Transverse colon (tissue), 4 donors: ENCODE measurements at places on chromosomes 7 and 10. TPM values are rescaled to one million over a fixed set of nuclear protein-coding genes. Genes with fewer than 3 reads are reported as not detected.
A peak's percentile ranks its signal among the peaks of the same experiment; 100 is the strongest.

NEBL gene
- total RNA-seq: 6.0 TPM

MRPS33 gene
- total RNA-seq: 0.75 TPM

VIPR2 gene
- total RNA-seq: 3.2 TPM

GPR15LG gene
- 270 TPM for total RNA-seq

- DNase-seq: no peak
These were observed 21.6 kb downstream of the OGDHL start for GRCh38 chr10:49740346-49741107.

MICALL2 gene
- 113 TPM for total RNA-seq

- no peak for DNase-seq
These were observed 185.4 kb downstream of the DNAJB6 start for GRCh38 chr7:157522189-157522588.

DNA sequence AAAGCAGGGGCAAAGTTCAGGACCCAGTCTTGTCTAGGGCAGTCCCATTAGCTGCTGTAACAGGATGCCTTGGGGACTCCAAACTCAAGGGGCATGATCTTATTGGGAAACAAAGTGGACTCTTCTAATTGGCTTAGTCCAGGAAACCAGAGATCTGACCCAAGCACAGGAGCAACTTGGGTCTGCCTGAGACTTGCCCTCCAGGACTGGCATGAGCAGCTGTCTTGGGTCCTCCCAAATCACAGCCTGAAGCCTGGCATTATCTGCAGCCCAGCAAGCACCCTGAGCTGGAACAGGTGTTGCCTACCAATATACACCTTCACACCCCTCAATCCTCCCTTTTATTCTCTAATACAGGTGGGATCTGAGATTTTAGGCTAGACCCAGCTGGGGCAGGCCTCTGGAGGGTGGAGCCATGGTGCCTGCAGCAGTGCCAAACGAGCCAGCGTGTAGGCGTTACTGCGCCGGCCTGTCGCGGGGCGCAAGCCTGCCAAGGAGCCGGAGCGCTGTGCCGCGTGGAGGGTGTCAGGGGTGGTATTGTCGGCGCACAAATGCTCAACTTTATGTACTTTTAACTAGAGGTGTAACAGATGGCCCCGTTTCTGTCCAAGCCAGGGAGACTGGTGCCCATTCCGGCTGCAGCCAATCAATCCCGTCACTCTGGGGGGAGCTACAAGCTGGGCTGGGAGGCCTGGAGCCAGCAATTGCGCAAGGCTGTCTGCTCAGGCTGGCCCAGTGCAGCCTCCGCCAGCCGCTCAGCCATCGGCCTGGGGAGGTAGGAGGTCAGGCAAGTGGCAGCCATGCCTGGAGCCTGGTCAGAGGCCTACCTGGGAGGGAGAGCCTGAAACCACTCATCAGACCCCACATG lies 12.8 kb upstream of the LBX1 start:
- DNase-seq: no peak

COL28A1 gene
- 4.1 TPM for total RNA-seq

- no peak for DNase-seq
These were observed 171.9 kb upstream of the LRGUK start for GRCh38 chr7:133955208-133955607.

- DNase-seq: no peak
These were observed 392.3 kb downstream of the SUGCT start for GRCh38 chr7:40526951-40527715.

SLC39A12 gene
- not detected for total RNA-seq

GRCh38 chr7:21256310-21256877 lies 171.5 kb upstream of the SP4 start:
- no peak for DNase-seq

DNA sequence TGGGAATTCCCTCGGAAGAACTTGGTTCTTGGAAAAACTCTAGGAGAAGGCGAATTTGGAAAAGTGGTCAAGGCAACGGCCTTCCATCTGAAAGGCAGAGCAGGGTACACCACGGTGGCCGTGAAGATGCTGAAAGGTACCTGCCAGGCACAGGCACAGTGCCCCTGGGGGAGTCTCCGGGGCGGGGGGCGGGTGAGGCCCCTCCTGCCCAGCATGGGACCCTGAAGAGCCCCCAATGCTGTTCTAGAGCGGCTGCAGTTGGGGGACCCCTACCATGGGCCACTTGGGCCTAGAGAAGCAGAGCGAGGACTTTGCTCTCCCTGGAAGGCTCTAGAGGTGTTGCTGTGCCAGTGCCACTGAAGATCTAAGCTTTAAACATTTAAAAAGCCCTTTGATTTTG lies 21.6 kb upstream of the CSGALNACT2 start:
- no peak for DNase-seq

ZNF775 gene
- 8.9 TPM for total RNA-seq

GRCh38 chr10:117339578-117339977 lies 35.7 kb downstream of the PDZD8 start:
- no peak for DNase-seq

DNA sequence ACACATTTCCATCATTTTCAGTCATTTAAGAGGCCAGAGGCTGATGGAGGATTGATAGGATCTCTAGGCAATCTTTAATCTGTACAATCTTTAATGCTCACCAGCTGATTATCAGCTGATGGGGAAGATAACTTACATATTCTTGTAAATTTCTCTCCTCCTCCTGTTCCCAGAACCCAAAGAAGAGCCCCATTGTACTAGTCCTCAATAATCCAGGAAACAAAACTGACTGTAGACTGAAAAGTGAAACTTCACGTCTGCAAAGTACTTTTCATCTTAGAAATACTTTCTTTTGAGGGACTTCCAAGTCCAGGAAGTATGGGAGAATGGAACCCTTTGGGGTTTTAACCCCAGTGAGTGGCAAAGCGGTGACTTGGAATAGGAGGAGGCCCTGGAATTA lies 283.3 kb downstream of the FRMD4A start:
- no peak for DNase-seq

DNA sequence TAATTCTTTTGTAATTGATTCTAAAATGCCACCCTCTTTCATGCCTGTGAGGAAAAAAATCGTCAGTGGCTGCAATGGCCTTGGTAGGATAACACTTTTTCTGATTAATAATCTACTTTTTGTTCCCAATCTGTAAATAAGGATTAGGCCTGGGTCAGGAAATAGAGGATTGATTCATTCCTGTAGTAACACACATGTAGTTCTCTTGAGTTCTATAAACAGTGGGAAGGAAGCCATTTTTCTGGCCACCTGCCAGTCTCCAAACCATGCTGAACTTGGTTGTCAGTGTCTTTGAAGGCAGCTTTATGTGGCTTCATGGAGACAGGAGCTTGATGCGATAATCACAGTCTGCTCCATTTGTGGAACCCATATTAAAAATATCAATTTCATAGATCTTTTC lies 169.3 kb upstream of the NFE2L3 start:
- DNase-seq: no peak

DNA sequence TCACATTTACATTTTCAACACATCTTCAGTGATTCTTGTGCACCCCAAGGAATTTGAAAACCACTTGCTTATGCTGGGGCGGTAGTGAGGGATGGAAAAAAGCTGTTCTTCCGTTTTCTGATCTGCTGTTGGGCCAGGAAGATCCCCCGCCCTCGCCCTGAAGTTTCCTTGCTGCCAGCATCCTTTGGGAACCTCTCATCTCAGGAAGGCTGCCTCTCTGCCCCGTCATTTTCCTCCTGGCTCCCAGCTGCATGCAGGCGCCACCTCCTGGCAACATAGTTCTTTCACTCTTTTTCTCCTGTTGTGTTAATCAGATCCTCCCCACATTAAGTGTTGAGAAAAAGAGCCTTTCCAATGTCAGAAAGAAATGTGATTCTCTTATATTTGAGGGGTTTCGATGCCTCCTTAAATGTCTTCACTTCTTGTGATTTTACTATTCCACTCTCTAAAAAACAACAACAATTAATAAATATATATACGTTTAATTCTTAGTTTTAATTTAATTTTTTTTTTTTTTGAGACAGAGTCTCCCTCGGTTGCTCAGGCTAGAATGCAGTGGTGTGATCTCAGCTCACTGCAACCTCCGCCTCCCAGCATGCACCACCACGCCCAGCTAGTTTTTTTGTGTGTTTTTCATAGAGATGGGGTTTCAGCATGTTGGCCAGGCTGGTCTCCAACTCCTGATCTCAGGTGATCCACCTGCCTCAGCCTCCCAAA lies 122.9 kb downstream of the RALA start:
- DNase-seq: peak; percentile 78

GRCh38 chr7:144632724-144633123 lies 203.1 kb downstream of the TPK1 start:
- DNase-seq: no peak

DNA sequence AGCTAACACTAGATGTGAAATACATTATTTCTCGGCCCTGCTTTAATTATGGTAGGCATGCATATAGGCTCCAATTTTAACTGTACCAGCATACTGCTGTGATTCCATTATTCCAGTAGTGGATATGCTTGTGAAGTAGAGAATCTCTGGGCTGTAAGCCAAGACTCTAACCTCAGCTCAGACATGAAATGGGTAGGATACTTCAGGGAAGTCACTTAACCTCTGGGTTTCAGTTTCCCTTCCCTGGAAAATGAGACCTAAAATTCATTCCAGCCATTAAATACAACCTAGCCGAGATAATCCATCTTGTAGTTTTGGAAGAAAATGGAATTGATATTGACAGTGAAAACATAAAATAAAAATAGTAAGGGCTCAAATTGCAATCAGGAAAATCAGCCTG lies 59.6 kb upstream of the TRIL start:
- no peak for DNase-seq

BAMBI gene
- 3.7 TPM for total RNA-seq

DNA sequence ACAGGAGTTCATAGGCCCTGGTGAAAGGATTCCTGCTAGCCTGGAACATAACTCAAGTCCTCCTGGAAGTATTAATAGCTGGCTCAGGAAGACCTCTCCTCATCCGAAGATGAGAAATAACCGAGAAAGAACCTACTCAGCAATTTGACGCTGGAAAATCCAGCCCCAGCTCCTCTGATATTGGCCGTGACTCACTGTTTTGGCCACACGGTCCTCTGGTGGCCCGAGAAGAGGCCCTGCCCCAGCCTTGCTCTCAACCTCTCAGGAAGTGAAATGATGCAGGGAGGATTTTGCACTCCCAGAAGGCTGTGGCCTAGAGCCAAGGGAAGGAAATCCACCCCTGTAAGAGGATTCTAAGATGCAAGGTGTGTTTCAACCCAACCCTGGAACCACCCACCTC lies 121.6 kb downstream of the MTPAP start:
- DNase-seq: no peak

GBX1 gene
- total RNA-seq: not detected

- DNase-seq: no peak
These were observed 43.2 kb downstream of the MYO1G start for GRCh38 chr7:44935583-44935982.

- DNase-seq: no peak
These were observed 43.6 kb downstream of the TSPAN15 start for GRCh38 chr10:69494626-69495558.

- DNase-seq: no peak
These were observed 68.3 kb downstream of the HYCC1 start for GRCh38 chr7:22945584-22945983.

GRCh38 chr10:12041766-12042408 lies 722 bp downstream of the UPF2 start:
- DNase-seq: peak; percentile 50

- no peak for DNase-seq
These were observed 91.5 kb upstream of the TCERG1L start for GRCh38 chr10:131402771-131403650.

- no peak for DNase-seq
These were observed 111.8 kb upstream of the GPR141 start for GRCh38 chr7:37571806-37572205.

ATOH7 gene
- not detected for total RNA-seq

- no peak for DNase-seq
These were observed 739.6 kb upstream of the NRP1 start for GRCh38 chr10:34074051-34074450.

- DNase-seq: peak; percentile 35
These were observed at the start of gene SFRP4 for GRCh38 chr7:37916673-37917660. Gene SFRP4 (minus strand): TSS chr7:37916817. CDS start chr7:37916537, 280 bp downstream.

DNA sequence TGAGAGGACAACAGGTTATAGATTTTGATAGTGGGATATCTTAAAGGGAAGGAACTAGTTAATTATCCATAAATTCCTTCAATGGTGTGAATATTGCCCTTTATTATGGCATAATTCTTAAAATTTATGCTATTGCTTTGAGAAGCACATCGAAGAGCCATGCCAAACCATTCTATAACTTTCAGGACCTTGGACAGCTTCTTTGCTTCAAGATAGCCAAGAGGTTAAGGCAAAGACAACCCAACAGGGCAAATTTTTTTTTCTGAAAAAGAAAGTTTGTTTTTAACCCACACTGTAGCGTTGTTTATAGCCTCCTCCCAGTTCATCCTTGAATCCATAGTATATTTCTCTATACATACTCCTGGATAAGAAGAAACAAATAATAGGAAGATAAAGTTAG lies 103.2 kb downstream of the NRG3 start:
- DNase-seq: no peak

UCN3 gene
- total RNA-seq: 1.6 TPM

- peak; percentile 17 for DNase-seq
These were observed 40.7 kb downstream of the MRPL32 start for GRCh38 chr7:42972699-42973500.

- peak; percentile 73 for DNase-seq
These were observed 841 bp downstream of the GLUD1 start for GRCh38 chr10:87093632-87094372.

GRCh38 chr7:116752305-116753074 lies 80.5 kb downstream of the MET start:
- DNase-seq: no peak

DNA sequence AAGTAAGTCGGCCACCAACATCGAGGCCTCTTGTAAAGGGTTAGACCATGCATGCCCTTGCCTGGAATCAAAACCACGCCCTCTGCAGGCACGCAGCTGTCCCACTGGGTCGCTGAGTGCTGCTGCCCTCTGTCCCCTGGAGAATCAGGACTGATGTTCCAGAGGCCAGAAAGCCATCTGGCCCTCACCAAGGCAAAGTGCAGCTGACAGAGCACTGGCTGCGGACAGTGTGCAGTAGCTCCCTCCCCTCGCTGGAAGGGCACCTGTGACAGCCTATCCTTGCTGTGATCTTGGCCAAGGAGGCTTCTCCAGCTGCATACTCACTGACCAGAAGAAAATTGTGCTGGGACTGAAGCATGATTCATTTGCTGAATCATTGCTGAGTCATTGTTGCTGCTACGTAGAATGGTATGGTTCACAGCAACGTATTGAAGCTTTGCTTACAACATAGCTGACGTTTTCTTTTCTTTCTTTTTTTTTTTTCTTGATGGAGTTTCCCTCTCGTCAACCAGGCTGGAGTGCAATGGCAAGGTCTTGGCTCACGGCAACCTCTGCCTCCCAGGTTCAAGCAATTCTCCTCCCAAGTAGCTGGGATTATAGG lies 30.4 kb downstream of the DDC start:
- no peak for DNase-seq

TUBAL3 gene
- 78.1 TPM for total RNA-seq

HOGA1 gene
- not detected for total RNA-seq
